ENCODE measurements at places on chromosomes 7 and 10.

DNA sequence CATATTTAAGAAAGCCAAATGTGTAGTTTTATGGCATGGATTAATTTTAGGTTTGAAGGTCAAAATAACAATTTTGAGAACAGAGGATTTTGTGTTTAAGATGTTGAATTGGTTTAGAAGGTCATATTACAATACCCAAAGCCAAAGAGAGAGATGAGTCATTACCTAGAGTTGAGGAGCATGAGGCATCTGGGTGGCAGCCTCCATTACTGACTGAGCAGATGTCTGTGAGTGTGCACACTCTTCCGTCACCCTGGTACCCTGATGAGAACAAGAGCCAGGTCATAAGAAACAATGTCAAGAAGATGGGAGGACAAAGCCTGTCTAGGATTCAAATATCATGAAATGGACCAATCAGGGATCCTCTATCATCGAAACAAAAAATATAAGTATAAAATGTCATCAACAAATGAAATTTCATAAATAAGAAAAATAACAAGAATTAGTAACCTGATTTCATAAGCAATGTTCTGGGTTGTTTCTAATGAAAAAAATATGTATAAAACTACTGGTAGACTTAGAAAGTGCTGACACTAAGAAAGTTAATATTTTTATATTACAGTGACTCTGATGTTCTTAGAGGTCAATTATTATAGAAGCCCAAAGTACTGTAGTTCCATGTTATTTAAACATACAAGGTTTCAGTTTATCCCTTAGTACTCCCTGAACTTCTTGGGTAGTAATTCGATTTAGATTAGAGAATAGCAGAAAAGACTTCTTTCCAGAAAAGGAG lies 20.0 kb downstream of the CUBN start:
- DNase-seq = no peak

DNA sequence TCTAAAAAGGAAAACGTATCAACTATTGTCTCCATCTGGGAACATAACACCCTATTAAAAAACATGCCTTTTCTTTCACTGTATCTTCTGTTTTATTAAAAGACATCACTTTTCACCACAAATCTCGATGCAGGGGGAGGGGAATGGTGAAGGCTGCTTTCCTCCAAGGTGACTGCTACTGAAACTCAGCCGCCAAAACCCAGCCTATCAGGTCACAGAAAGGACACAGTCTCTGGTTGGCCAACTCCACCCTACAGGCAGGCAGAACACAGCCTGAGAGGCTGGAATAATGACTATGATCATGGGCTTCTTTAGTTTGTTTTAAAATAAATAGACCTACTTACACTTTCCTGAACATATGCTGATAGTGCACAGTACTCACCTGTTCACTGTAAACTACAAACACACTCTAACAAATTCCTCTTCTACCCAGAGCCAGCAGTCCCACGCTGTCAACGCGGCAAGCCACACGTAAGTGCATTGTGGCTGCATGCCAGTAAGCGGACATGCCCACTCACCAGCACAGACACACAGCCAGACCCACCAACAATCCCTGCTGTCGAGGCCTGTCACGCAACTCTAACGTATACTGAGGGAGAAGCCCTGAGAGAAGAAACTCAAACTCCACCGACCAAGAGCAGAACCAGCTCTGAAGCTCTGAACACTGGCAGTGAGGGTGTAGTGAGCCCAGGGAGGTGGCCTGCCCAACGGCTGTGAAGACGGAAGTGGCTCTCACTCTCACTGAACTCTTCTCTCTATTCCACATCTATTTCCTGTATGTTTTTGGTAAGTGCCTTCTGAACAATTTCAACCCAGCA lies 41.8 kb downstream of the NCAPG2 start:
- no peak for DNase-seq

DNA sequence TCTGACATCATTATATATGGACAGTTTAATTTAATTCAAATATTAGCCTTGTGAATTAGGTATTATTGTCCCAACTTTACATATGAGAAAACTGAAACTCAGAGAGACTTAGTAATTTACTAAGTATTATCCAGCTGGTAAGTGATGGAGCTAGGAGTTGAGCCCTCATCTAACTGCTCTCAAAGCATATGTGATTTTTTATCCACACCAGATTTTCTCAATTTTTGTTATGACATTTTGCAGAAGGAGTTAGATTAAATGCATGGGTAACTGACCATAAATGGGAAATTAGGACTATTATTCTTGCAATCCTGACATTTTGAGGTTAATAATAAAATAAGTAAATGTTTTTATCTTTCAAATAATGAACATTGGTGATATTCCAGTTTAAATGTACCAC lies 778.3 kb upstream of the SORCS1 start:
- no peak for DNase-seq

- DNase-seq = no peak
These were observed 12.1 kb downstream of the KBTBD2 start for GRCh38 chr7:32879460-32879859.

GRCh38 chr10:31698181-31698830 lies 230.3 kb downstream of the ARHGAP12 start:
- DNase-seq = no peak

DNA sequence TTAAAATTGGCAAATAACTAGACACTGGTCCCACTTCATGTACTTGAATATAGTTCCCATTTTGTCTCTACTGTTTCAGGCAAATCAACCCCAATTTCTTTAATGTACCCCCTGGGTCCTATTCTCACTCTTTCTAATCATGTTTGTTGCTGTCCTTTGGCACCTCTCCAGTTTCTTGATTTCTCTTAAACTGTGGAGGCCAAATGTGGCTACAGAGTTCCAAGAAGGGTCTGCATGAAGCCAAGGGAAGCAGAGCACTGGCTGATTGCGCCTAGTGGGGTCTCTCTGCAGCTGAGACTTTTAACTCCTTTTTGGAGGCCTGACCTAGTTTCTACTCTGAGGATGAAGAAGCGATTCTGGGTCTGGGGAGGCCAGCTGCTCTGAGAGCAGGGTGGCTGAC lies 6.7 kb upstream of the ADAM12 start:
- no peak for DNase-seq

- no peak for DNase-seq
These were observed 3.1 kb downstream of the CYP2W1 start for GRCh38 chr7:985915-986741.

- DNase-seq = no peak
These were observed 278.1 kb downstream of the HTR7 start for GRCh38 chr10:90579602-90580242.

GRCh38 chr7:91285696-91286355 lies 21.6 kb downstream of the FZD1 start:
- no peak for DNase-seq

GRCh38 chr10:79254333-79255006 lies 92.8 kb upstream of the PPIF start:
- no peak for DNase-seq

- DNase-seq = no peak
These were observed 76.5 kb upstream of the FGL2 start for GRCh38 chr7:77276120-77276519.

DNA sequence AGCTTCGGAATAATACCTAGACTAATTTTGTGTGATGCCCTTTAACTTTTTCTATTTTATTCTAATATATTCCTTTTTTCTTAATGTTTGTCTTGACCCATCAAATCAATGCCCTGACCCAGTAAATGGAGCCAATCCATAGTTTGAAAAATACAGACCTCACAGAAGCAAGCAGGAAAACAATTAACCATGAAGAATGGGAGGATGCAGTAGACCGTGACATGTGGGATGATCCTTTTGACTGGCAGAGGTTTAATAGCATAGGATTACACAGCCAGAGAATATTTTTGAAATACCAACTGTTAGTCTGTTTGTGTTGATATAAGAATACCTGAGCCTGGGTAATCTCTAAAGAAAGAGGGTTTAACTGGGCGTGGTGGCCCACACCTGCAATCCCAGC lies 142.6 kb upstream of the NEBL start:
- no peak for DNase-seq

DNA sequence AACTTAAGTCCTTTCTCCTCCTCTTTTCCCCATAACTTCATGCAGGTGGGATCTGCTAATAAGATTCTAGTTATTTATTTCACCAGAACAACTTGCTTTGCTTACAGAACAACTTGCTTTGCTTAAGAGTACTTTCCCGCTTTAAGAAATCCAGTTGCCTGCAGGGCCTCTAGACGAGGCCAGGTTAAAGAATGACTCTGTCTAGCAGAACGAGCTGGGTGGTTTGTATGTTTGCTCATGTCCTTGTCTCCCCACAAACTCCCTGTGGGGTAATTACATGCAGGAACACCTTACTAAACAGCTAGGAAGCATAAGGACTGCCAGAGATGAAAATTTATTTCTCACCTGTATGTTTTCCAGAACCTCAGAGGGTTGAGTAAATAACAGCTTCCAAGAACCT lies 8.8 kb upstream of the FZD8 start:
- DNase-seq = no peak

DNA sequence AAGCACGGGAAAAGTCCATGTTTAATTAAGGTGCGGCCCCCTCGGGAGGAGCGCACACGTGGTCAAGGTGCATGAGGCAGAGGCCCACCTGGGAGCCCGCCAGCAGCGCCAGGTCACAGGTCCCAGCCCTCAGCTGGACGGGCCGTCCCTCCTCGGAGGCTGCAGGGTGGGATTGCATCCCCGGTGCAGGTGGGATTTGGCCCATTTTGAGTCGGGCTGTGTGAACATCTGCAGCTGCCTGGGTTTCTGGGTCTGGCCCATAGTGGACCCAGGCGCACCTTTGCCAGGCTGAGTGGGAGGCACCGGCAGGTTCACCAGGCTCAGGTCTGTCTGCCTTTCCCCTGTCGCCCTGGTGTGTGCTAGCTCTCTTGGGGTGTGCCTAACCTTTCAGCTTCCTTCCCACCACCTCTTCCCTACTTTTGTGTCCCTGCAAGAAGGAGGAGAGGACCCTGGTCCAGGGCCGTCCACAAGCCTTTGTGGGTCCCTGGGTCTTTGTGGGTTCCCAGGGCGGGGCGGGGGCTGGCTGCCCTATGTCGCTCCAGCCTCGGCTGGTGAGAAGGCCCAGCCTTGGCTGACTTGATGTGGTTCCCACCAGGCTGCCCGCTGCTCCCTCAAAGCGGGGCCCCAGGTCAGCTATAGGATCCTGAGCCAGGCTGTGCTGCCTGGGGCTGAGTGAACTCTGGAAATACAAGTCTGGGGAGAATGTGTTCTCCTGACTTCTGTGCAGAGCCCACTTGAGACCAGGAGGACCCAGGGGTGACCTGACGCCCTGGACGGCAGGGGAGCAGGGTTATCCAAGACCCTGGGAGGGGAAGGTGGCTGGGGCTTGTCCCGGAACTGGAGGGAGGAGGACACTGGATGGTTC lies 186.7 kb upstream of the SHH start:
- DNase-seq = no peak

GRCh38 chr7:149252378-149252777 lies 9.6 kb upstream of the ZNF783 start:
- no peak for DNase-seq

DNA sequence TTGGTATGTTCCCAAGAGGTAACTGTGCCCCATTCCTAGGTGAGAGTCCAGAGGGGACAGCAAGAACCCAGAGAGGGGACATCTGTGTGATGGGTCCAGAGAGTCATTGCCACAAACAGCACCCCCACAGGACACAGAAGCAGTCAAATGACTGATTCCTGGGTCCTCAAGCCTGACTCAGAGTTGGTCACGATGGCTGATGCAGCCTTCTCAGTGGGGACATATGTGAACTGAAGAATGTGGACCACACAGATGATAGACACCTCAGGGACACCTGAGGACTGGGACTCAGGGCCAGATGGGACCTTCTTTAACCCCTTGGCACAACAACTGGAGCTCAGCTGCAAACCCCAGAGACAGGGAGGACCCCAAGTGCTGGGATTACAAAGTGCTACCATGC lies 96.5 kb downstream of the STRA8 start:
- DNase-seq = no peak

DNA sequence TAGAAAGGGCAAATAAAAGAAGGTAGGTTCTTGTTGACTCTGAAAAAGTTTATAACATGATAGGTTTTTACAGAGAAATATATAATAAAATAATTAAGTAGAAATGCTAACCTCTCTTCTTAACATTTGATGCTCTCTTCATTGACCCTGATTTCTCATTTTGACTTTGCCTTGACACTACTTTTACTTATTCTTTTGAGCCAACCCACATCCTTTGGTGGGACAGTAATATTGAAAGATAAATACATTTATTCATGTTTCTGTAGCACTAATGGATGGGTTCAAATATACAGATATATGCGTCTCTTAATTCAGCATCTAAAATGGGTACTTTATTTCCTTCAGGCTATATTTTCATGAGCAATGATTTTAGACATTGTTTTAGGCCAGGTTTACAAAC lies 34.4 kb downstream of the DDC start:
- no peak for DNase-seq

DNA sequence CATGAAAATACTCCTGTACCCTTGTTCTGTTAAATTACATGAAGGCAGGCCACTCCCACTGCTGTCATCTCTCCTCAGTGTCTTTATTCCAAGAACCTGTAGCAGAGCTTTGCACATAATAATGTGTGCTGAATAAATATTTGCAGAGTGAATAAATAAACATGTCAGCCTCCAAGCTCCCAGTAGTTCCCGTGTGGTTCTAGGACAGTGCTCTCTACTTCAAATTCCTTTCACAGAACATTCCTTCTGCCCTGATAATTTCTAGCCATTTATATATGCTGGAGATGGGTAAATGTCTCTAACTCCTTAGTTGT lies 20.3 kb upstream of the HYAL4 start:
- DNase-seq = no peak

- no peak for DNase-seq
These were observed 110.8 kb upstream of the LRGUK start for GRCh38 chr7:134016223-134016941.

DNA sequence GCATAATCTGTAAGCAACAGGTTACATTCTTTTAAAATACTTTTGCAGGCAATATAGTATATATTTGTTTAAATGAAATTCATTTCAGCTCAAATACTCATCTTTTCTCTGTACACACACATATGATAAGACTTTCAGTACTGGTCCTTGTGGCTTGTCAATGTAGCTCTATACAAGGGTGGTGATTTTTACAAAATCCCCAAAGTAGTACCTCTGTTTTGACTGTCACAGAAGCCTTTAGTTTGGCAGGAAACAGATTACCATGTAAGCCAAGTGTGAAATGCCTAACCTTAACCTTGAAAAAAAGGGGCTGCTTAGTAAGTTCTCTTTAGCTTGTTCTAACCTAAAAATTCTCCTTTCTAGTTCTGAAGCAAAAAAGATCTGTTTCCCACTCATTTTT lies 87.9 kb downstream of the KCND2 start:
- DNase-seq = no peak
